NCI-H1092 treated with DMSO at 0.1 percent for 48 hours (cell line): ENCODE measurements at places on chromosomes 4 and X.
A peak's percentile ranks its signal among the peaks of the same experiment; 100 is the strongest.

DNA sequence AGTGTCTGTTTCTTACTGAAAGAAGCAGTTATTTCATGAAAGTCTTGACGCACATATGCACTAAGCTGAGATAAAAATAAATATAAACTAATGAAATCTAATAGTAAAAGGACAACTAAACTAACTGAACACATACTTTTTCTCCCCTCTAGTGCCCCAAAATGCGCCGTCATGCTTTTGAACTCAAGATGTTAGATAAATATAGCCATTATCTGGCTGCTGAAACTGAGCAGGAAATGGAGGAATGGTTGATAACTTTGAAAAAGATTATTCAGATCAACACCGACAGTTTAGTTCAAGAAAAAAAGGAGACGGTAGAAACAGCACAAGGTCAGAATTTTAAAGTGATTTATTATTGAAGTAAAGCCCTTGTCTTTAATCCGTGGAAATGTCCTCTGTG lies 70.2 kb downstream of the DOCK11 start:
- no peak for DNase-seq

GRCh38 chr4:71474731-71475130 lies 135.9 kb downstream of the SLC4A4 start:
- DNase-seq: no peak

- DNase-seq: peak; percentile 3
Measured at GRCh38 chr4:172344308-172344938, 531.2 kb downstream of the GALNTL6 start.

GRCh38 chrX:149758068-149758714 lies 15.7 kb upstream of the HSFX1 start:
- no peak for DNase-seq

DNA sequence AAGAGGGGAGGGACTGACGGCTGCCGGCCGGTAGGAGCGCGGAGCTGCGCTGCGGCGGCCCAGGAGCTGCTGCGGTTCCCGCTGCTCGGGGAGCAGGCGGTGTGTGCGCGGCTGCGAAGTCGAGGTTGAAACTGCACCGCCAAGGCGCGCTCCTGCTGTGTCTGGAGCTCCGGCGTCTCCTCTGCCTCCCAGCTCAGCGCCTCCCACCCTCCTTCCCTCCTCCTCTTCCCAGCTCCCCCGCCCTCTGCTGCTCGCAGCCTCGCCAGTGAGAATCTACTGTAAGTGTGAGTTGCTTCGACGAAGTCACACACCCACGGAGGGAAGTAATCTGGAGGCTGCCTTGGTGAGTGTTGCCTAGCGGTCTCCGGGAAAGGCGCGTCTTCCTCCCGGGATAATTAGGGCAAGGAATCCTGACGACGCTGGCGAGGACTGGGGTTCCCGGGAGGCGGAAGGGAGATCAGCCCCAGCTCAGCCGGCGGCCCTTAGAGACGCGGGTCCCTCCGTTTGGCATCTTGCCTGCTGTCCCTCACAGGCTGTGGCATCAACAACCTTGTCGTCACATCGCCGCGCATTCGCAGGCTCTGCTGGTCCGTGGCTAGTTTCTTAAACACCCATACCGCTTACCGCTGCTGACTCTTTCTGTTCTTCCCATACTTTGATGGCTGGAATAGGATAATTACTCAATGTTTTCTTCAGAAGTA lies at the start of gene EPHA5:
Gene EPHA5, minus strand, starts transcription at position 159 of the 701 bp plus-strand sequence. CDS start 747 bp downstream, outside the sequence.
- DNase-seq: peak; percentile 76

- no peak for DNase-seq
Measured at GRCh38 chr4:76590798-76591281, 155.8 kb downstream of the SHROOM3 start.

DNA sequence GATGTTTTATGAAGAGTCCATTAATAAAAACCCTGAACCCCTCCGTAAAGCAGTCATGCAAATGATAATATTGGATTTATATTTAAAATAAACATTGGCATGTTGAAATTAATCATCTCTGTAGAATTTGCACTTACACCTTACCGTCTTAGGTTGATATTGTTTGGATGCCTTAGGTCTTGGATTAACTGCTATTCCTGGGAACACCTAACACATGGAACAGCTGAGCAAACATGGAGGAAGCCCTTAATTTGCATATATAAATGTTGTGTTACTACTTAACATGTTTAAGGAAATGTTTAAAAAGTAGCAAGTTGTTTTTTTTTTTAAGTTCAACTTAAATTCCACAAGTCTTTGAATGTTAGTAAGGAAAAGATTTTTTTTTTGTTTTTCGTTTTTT lies 62.5 kb downstream of the NSD2 start:
- DNase-seq: no peak

DNA sequence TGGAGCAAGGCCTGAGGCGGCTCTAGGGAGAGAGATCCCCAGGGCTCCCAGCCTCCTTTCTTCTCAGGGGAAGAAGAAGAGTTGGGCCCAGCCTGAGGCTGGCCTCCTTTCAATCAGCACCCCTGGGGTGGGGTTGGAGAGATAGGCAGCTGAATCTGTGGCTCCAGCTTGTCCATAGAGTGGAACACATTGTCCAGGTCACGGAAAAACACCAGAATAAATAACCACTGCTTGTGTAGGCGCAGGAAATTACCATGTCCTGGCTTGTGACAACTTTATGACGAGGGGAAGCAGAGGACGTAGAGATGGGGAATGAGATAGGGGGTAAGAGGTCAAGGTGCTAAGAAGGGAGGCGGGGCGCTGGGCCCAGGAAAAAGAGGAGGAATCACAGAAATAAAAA lies 80.8 kb upstream of the EFNB1 start:
- no peak for DNase-seq

DNA sequence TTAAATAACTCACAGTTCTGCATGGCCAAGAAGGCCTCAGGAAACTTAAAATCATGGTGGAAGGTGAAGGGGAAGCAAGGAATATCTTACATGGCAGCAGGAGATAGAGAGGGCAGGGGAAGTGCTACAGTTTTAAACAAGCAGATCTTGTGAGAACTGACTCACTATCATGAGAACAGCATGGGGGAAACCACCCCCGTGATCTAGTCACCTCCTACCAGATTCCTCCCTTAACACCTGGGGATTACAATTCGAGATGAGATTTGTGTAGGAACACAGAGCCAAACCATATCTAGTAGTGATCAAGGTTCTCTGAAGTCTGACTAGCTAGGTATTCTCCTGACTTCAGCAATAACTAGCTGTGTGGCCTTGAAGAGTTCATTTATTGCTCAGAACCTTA lies 56.0 kb downstream of the BANK1 start:
- no peak for DNase-seq

- DNase-seq: no peak
Measured at GRCh38 chr4:84678976-84679744, 96.2 kb downstream of the CDS1 start.

DNA sequence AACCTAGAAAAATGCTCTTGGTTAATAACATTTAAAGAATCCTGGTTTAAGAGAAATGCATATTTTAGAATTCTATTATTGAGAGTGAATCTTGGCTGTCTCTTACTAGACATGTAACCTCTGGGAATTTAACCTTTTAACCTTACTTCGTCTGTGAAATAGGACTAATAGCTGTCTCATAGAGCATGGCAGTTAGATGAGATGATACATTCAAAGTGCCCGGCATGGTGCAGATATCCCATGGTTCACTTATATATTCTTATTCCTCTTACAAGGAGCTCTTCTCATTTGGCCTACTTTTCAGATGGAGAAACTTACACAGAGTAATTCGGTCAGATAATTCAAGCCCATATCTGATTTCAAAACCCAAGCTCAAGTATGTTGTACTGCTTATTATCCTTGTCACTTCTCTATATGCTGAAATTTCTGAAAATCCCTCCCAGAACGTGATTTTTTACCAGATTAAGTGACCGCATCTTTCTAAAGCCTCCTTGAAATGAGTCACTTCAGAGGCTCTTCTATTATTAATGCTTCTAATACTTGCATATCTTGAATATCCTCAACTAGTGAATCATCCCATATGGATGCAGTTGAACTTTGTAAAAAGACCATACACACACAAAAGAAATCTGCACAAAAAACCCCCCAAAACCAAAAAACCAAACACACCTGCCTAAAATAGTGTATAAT lies 4.9 kb downstream of the CDKN2AIP start:
- DNase-seq: no peak

DNA sequence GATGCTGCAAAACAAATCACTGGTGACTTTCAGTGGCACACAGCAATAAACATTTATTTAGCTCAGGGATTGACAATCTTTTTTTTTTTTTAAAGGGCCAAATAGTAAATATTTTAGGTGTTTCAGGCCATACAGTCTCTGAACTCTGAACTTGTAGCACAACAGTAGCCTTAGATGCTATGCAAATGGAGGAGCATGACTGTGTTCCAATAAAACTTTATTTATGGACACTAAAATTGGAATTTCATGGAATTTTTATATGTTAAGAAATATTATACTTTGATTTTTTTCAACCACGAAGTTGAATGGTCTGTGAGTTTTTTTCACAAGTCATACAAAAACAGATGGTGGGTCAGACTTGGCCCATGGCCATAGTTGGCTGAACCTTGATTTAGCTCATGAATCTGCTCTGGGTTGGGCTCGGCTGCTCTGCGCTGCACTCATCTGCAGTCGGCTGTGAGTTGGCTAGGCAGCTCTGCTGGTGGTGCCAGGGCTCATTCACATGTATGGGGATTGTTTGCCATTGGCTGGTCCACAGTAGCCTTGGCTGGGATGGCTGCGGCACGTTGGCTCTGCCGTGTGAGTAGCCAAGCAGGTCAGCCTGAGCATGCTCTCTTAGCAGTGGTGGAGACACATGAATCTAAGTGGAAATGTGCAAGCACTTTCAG lies 231.7 kb upstream of the PGRMC2 start:
- no peak for DNase-seq

DNA sequence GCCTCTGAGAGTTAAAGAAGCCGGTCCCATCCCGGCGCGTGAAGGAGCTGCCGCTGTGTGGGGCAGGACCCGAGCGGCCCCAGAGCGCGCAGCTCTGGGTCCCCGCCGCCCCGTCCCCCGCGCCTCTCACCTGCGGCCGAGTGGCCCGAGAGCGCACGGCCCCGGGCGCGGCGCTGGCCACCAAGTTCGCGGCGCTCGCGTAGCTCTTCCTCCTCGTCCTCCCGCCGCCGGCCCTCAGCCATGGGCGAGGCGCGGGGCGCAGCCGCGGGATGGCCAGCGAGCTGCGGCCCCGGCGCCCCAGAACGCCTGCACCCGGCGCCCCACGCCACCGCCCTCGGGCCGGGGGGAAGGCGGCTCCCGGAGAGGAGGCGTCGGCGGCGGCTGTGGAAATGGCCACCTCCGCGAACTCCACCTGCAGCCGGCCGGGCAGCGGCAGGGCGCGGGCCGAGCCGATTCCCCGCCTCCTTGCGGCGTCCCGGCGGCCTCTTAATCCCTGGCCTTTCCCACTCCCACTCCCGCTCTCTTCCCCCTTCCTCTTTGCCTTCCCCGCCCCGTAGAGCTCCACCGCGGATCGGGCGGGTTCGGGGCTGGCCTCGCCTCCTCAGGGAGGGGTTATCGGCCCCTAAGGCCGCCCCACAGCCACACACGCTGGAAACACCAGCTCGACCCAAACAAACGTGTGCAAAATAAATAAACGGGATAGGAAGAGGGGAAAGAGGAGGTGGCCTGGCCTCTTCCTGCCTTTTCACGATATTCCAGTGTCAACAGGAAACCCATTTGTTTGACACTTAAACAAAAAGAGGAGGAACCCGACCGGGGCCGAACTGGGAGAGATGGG lies at the start of gene SH3D19:
Gene SH3D19, minus strand, starts transcription at position 495 of the 838 bp plus-strand sequence. Its CDS starts 253 bp downstream, at position 242.
- peak; percentile 28 for DNase-seq

GRCh38 chrX:75229774-75230173 lies 44.1 kb upstream of the UPRT start:
- no peak for DNase-seq

DNA sequence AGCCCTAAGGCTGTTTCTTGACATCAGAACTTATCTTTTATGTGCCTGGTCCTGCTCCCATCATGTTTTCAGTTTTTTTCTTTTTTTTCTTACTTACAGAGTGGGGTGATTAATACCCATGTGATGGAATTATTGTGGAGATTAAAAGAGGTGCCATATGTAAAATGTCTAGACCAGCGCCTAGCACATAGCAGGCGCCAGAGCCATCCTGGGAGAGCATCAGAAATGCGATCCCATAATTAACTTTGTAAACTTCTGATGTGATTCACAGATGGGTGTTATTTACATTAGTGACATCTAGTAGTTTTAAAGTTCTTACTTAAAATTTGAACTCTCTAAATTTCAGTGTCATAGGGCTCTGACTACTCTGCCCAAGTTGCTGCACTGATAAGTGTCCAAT lies 66.2 kb upstream of the PGRMC2 start:
- no peak for DNase-seq

- DNase-seq: peak; percentile 23
Measured at GRCh38 chr4:88672987-88673386, 24.6 kb downstream of the NAP1L5 start.

DNA sequence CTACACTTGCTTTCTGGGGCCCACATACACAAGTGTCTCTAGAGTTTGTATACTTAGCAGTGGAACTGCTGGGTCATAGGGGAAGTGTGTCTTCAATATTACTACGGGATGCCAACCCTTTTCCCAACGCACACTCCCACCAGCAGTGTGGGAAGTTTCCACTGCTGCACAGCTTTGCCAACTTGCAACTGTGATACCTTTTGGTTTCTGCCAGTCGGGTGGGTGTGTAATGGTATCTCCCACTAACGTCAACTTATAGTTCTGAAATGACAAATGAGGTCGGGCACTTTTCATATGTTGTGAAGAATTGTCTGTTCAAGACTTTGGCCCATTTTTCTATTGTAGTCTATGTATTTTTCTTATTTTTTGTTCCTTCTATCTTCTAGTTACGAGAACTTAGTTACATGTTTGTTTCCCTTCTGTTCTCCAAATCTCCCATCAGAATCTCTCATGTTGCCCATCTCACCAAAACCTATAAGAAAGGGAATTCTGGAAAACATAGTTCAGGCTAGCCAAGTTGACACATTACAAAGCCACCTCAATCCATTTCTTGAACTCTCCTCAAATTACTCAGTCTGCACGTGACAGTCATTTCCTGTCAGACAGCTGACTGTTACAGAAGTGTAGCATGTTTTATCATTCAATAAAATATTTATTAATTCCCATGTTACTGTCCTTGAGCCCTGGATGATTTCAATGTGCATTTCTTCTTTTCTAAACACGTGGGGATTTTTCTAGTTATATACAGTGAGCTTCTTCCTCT lies 30.7 kb downstream of the PNMA6E start:
- no peak for DNase-seq

DNA sequence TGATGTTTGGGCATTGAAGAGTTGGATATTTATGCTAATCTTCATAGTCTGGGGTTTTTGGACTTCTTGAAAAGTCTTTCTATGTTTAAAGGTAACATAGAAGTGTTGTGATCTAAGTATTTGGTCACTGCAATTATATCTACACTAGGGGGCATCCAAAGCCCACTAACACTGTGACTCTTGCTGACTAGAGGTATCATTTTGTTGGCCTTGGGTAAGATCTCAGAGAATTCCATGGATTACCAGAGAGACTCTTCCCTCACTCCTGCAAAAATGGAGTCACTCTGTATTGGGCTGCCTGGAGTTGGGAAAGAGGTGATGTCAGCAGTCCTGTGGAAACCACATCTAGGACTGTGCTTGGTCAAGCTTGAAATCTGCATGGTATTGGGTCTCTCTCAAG lies 1077.6 kb downstream of the FAM133A start:
- no peak for DNase-seq
